ENCODE measurements at places on chromosomes 12 and 14.

DNA sequence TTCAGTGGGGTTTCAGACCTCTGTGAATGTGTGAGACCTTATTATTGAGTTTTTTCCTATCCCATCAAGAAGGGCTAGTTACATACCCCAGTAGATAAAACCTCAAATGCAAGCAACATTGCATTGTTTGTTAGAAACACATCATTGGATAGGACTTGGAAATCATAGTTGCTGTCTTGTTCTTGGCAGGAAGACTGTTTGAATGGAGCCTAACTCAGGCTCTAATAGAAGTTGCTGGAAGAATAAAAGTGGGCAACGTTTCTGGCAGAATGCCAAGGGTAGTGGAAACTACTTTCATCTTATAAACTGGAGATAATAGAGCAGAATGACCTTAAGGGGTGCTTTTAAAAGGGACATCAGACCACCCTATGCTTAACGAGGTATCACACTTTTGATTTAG, 9.9 kb upstream of the PTHLH start:
- no peak for DNase-seq

GRCh38 chr14:20476776-20477175, 7.6 kb downstream of the PNP start:
- DNase-seq: no peak

DNA sequence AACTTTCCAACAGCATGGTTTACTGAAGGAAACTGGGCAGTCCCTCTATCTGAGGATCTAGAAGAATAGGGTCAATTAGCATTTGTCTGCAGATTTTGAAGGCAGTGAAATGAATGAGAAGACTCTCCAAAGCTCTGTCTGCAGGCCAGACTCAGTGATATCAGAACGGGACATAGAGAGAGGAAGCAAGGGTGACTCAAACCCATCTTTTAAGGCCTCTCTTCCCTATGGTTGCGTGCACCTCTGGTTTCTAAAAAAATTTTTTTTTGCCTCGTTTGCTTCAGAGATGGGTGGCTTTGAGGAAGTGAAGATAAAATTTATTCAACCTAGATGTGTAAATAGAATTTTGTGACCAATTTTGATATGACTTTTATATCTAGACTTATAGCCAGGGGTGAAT, 71.9 kb upstream of the HOXC13 start:
- no peak for DNase-seq

- DNase-seq: no peak
Observed at GRCh38 chr14:22598099-22598895, at the start of gene ABHD4. Gene ABHD4 (plus strand): TSS chr14:22598300. CDS start chr14:22598307, 7 bp downstream.

DNA sequence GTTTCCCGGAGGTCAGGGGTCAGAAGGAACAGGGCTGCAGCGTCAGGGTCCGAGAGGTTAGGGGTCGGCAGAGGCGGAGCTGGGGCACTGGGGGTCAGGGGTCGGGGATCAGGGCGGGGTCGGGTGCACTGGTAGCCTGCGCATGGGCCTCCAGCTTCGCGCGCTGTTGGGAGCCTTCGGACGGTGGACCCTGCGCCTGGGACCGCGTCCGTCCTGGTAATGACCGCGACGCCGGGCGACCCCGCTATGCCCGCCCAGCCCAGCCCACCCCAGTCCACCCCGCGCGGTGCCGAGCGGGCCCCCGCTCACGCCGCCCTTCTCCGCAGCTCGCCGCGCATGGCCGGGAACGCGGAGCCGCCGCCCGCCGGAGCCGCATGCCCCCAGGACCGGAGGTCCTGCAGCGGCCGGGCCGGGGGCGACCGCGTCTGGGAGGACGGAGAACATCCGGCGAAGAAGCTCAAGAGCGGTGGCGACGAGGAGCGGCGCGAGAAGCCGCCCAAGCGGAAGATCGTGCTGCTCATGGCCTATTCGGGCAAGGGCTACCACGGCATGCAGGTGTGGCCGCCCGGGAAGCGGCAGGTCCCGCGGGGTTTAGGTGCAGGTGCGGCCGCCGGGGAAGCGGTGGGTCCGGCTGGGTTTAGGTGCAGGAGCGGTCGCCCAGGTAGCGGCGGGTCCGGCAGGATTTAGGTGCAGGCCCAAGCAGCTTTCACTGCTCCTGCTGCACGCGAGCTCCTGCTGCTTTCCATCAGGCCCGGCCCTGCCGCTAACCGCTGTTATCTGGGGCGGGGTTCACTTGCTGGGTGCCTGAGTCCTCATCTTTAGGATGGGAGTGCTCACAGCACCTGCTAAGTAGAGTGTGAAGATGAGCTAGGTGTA, 743 bp downstream of the PUS1 start:
- DNase-seq: no peak

GRCh38 chr14:99325591-99325990, 53.6 kb upstream of the BCL11B start:
- DNase-seq: no peak

DNA sequence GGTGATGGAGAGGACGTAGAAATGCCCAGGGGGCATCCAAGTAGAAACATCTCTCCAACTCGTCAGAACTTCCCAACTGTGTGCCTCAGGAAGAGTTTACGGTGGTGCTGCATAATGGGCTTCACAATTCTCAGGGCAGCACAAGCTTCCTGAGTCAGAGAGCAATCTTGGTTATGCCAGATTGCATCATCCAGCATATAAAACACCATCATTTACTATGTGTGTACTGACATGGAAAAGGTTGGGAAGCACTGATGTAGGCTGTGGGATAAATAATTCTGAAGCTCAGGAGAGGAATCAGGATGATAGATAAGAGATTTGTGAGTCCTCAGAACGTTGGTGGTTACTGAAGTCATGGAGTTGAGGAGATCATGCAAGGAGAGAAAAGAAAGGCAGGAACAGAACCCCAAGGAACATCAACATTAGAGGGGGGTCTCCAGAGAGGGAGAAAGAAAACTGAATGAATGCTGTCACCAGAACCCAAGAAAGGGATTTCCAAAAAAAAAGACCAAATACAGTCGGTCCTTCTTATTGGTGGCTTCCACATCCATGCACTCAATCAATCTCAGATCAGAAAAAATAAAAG, 4.7 kb upstream of the NCKAP5L start:
- DNase-seq: no peak

GRCh38 chr12:100439797-100440196, 33.9 kb upstream of the NR1H4 start:
- DNase-seq: no peak

DNA sequence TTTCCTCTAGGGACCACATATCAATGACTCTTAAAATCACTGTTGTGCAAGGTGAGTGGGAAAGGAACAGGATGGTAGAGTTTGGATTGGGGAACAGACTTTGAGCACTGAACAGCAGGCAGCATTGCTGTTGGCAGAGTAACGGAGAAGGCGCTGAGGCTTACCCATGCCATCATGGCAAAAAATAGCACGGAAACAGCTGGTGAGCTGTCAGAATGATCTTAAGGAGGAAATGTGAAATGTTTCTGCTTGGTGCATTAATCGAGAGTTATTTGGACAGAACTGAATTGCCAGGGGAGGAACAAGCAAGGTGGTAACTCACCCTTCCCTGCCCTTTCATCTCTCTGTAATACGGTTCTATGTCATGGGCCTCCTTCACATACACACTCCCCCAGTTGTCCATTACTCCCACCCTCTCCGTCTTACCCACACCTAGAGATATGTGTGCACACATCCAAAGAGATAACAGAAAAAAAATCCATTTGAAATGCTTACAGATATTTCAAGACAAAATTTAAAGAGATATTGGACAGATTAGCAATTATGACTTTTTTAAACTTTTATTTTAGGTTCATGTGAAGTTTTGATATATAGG, 572.5 kb downstream of the DIO2 start:
- no peak for DNase-seq

DNA sequence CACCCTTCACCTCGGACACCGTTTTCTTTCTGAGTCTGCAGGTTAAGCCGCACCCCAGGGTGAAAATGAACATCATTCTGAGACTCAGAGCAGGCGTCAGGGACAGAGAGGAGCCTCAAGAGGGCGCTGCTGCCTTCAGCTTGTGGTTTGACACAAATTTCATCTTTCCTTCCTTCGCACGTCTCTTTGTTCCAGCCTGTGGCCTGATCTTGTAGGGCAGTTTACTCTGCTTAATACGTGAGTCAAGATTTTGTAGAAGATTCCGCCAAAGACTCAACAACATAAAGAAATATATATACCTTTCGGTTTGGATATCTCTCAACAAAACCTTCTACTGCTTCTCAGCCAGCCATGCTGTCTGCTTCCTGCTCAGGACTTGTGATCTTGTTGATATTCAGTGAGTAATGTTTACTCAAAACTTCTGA, 329.3 kb upstream of the OR4E1 start:
- no peak for DNase-seq

DNA sequence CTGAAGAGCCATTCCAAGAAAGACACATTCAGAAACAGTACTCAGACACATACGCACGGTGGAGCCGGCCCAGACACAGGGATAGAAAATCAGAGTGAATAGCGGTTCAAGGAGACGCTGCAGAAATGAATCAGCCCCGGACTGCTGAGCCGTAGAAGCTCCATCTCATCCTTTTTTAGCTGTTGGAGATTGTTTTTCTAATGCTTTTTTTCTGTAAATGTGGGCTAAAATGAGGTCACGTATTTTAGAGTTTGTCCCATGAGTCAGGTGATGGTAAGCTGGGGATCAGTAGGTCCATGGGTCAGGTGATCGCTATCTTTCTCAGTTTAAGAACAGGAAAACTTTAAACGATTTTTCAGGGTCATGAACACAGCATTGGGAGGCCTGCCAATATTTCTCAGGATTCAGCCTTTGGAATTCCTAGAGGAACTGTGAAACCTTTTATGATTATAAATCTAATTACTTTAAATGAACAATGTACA, 202.4 kb downstream of the ITPR2 start:
- no peak for DNase-seq

- DNase-seq: no peak
Observed at GRCh38 chr14:95336192-95336760, 16.6 kb upstream of the CLMN start.

DNA sequence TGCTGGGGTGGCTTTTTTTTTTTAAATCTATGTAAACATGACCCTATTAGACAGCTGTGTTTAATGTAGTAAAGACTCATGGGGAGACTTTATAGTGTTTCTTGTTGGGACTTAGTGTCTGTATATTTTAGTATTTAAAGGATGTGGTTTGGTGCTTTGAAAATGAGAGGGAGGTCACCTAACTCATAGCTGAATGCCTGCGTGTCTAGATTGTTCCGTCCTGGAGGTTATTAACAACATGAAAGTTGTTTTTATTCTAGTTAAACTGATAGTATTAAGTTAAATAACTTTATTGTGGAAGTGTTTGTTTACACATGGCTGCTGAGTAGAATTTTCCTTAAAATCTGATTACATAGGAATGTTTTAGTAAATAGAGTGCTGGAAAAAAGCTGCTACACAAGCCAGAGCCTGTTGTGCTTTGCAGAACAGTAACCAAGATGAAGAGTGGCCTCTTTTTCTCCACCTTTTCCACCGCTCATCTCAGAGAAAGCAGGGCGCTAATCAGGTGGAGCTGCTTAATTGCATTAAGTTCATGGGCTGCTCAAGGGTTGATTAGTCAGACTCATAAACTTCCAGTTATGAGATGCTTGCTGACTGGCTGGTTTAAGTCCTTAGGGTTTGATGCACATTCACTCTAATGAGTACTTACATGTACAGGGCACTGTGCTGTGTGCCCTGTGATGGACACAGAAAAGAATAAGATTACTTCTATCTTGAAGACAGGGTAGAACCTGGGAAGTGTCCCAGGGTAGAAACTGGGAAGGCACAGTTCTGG, 62.7 kb downstream of the FBXO34 start:
- DNase-seq: no peak

DNA sequence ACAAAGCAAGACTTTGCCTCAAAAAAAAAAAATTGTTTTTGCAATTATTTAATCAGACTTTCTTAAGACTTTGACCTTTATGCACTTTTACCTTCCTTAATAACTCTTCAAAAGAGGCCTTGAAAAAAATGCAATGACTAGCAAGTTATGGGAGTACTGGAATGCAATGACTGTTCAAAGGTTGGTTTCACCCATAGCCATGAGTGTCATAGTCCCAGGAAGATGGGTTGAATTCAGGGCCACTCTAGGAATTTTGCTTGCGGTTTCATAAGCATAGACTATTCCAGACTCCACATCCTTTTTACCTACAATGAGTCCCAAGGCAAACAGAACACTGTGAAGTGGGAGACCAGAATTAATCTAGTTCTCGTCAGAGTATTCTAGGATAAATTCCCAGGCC, 29.4 kb upstream of the DENND5B start:
- no peak for DNase-seq

DNA sequence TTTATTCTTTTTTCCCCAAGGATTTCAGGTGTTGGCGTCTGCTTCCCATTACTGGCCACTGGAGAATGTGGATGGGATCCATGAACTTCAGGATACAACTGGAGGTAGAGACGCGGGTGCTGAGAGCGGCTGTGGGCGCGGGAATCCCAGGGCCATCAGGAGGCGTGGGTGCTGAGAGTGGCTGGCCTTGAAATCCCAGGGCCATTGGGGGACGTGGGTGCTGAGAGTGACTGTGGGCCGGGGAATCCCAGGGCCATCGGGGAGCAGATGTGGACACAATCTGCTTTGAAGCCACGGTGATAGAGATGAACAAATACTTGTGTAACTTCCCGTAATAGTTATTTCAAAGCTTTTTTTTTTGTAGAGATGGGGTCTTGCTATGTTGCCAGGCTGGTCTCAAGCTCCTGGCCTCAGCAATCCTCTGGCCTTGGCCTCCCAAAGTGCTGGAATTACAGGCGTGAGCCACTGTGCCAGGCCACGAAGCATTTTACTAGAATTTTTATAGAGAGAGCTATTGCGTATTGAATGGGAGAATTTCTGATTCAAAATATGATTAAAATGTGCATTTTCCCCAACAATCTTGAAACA, 12.8 kb downstream of the ADGRD1 start:
- no peak for DNase-seq

GRCh38 chr12:111429828-111430432, 24.2 kb downstream of the SH2B3 start:
- no peak for DNase-seq

DNA sequence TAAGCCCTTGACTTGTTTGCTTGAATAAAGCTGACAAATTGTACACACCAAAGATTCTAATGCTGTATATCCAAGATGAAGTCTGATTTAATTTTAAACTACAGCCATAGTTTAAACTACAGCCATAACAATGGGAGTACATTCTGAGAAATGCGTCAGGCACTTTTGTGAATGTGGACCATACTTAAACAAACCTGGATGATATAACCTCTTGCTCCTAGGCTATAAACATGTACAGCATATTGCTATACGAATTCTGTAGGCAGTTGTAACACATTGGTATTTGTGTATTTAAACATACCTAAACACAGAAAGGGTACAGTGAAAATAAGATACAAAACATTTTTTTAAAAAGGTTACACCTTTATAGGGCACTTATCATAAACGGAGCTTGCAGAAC, 59.4 kb upstream of the KCNMB4 start:
- DNase-seq: no peak

DNA sequence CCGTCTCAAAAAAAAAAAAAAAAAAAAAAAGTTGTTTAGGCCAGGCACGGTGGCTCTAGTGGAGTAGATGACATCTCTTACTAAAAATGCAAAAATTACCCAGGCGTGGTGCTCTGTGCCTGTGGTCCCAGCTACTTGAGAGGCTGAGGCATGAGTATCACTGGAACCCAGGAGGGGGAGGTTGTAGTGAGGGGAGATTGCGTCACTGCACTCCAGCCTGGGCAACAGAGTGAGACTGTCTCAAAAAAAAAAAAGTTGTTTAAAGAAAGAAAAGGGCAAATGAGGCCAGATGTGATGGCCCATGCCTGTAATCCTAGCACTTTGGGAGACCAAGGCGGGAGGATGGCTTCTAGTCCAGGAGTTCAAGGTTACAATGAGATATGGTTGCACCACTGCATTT, 36.6 kb upstream of the SPPL3 start:
- no peak for DNase-seq

GRCh38 chr14:69351911-69352310, 46.2 kb downstream of the ERH start:
- no peak for DNase-seq

GRCh38 chr12:46900734-46901463, 75.1 kb upstream of the SLC38A4 start:
- no peak for DNase-seq

Measured in Panc1 (cell line).